Heart right ventricle (tissue), 16 donors: ENCODE measurements at places on chromosomes 3 and 15. TPM values are rescaled to one million over a fixed set of nuclear protein-coding genes. Genes with fewer than 3 reads are reported as not detected.

DNA sequence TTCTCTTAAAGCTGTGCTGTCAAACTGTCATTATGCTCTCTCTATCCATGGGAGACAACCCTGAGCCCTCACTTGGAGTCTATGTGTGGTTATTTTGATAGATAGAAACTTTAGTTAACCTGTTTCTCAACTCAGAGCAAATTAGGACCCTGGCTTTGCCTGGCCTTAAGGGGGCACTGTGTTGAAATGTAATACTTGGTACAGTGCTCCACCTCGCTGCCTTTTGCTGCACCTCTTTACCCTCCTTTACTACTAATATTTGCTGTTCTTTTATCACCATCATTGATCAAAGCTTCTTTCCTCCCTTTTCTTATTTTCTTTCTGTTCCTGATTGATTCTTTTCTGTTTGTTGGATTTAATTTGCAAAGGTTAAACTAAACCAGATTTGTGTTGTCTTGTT, 34.3 kb downstream of the STT3B start:
- DNase-seq, result no peak

- no peak for DNase-seq
These were observed 14.2 kb downstream of the FBN1 start for GRCh38 chr15:48631176-48631770.

DNA sequence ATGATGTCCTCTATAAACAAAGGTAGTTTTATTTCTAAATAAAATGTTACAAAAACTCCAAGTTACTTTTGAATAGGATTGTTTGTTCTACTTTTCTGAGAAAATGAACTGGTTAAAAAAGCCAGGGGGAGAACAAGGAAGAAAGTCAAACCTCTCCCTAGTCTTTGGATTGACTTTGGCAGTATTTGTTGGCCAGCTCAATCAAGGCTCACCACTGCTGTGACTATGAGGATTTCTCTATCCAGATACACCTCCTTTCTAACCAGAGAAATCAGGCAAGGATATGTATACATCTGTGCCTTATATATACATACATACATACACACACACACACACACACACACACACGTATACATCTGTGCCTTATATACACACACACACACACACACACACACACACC, 107.8 kb downstream of the FEZF2 start:
- DNase-seq, result no peak

The GP5 gene
- 0.16 TPM for total RNA-seq

DNA sequence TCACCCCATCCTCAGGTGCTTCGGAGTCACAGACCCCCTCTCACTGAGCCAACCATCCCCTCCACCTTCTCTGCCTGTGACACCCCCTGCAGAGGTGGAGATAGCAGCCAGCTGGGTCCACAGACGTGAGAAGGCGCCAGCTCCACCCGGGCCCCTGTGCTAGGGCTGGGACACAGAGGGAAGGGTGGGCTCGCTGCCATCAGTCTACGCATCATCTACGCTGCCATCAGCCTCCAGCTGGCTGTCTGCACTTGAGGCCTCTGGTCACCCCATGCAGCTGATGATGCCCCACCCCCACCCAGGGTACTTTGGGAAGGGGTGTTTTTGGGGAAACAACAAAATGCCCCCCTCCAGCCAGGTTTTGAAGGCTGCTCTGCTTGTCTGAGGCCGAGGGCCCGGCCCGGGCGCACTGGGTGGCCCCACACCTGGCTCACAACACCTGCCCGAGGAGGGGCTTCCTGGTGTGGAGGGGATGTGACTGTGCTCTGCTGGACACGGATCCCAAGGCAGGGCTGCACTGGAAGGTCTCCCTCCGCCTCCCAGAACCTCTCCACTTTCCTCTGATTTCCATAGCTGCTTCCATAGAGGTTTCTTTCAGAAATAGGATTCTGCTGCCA, 163.4 kb upstream of the IQSEC1 start:
- DNase-seq, result no peak

The SUSD5 gene
- 0.47 TPM for total RNA-seq

The SMARCC1 gene
- total RNA-seq, result 22.5 TPM

The FRMD4B gene
- 30.3 TPM for total RNA-seq

DNA sequence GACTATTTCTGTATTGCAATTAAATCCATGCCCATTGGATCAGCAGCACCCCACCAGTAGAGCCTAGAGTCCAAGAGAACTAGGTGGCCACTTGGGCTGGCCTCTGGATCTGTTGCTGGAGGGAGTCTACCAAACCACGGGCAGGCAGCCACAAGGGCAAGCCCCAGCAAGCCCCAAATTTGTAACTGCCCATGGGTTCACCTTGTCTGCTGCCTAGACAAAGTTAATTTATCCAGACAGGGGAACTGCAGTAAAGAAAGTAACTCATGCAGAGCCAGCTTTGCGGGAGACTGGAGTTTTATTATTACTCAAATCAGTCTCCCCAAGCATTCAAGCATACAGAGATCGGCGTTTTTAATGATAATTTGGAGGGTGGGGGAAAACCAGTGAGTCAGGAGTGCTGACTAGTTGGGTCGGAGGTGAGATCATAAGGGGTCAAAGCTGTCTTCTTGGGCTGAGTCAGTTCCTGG, 74.0 kb upstream of the TERB2 start:
- no peak for DNase-seq

GRCh38 chr15:73901126-73901810, 25.0 kb upstream of the LOXL1 start:
- DNase-seq, result no peak

- DNase-seq, result no peak
These were observed 32.8 kb upstream of the TIPARP start for GRCh38 chr3:156641618-156641975.

- no peak for DNase-seq
These were observed 15.0 kb downstream of the EPHB1 start for GRCh38 chr3:134810052-134810435.

- DNase-seq, result no peak
These were observed 10.1 kb downstream of the UBP1 start for GRCh38 chr3:33430061-33430460.

- no peak for DNase-seq
These were observed 45.5 kb upstream of the TNFSF10 start for GRCh38 chr3:172568701-172569100.

The CHRM5 gene
- not detected for total RNA-seq

The FHIT gene
- 19.9 TPM for total RNA-seq
